Upper lobe of left lung (tissue), 6 donors: ENCODE measurements at places on chromosomes 13 and 19.

DNA sequence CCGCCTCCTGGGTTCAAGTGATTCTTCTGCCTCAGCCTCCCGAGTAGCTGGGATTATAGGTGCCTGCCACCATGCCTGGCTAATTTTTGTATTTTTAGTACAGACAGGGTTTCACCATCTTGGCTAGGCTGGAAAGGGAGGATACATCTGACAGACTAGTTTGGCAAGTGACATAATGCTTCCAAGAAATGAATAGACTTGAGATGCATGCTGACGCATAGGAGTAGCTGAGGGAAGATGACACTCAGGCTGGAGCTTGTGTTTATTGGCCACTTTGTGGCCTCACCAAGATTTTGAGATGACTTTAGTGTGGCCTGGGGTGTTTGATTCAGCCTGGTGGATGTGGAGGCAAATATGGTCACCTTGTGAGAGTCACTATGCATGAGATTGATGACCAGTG is 4.0 kb downstream of the ZNF586 start:
- DNase-seq = no peak

GRCh38 chr13:22463089-22463488 is 717.7 kb upstream of the SGCG start:
- DNase-seq = no peak

DNA sequence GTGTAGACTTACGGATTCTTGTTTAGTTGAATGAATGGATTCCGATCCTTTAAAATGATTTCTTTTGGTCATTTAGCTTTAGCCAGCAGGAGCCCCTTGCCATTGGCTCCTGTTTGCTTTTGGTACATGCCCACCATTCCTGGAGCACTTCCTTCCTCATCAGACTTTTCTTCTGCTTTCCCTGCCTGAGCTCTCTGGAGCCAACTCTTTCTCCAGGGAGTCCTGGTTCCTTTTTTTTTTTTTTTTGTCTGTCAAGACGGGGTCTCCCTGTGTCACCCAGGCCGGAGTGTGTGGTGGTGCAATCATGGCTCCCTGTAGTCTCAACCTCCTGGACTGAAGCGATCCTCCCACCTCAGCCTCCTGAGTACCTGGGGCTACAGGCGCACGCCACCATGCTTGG is 37.8 kb downstream of the SMARCA4 start:
- DNase-seq = no peak

DNA sequence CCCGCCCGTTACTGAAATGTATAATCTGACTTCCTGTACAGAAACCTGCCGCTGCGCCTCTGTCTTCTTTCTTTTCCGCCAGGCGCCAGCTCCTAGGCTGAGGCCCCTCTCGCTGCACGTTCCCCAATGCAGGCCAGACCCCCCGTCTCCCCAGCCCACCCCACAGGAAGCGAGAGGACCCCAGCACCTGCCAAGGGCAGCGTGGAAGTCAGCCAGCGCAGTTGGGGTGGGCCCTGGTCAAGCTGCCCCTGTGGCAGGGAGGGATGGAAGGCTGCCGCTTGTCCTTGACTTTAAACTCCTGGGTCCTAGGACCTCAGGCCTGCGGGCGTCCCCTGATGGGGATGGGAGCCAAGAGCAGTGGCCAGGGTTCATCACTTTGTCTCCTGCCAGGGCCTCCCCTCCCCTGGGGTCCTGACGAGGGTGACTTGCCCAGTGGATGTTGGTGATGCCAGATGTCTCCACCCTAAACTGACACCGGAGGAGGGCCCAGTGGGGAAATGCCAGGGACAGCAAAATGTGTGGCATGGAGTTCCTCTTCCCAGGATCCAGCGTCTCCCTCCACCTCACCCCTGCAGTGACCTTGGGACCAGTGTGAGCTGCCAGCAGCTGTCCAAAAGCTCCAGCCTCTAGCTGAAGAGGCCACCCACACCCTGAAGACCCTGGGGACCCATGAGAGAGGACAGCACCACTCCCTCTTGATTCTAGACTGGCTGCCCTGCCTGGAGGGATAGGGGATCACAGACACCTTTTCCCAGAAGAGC is 8.5 kb upstream of the MARCHF2 start:
- DNase-seq = no peak

- no peak for DNase-seq
Measured at GRCh38 chr13:19590423-19590822, 29.1 kb upstream of the TPTE2 start.

GRCh38 chr19:18677156-18677555 is 6.3 kb upstream of the CRTC1 start:
- no peak for DNase-seq

- DNase-seq = no peak
Measured at GRCh38 chr19:44367024-44367423, 10.5 kb upstream of the ZNF112 start.

DNA sequence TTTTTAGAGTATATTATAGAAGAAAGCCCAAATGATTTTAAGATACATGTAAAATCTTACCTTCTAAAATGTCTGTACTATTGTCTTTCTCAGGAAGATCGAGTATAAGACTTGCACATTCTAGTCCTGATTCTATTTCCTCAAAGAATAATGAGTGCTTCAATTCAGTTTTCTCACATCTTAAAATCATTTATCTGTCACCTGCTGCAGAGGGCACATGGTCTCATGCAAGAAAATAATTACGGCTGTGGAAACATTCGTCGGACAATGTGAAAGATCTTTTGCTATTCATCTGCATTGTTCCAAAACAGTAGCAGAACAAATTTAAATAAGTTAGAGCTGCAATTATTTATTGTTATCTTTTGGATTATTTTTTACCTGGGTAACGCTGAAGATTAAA is 1403.5 kb downstream of the PCDH9 start:
- no peak for DNase-seq

DNA sequence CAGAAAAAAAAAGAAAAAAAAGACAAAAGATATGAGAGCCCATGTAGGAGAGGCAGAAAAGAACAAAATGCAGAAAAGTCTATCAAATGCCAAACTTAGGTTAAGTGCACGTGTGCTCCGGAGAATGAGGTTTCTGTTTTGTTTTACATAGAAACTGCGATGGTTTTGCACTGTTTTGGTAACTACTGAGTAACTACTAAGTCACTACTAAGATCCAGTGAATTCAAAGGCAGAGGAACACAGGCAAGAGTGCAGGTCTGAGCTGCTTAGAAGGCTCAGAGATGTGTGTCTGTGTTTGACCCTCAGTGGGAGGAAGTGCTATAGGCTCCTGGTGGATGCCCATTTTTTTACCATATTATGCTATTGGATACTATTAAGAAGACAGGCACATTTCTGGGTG is 299.3 kb downstream of the NDFIP2 start:
- no peak for DNase-seq

GRCh38 chr19:43534816-43535761 is 2.1 kb downstream of the ZNF575 start:
- DNase-seq = peak; percentile 89

GRCh38 chr19:51448011-51448410 is 10.2 kb downstream of the SIGLEC8 start:
- no peak for DNase-seq

GRCh38 chr19:50873056-50873455 is at the start of gene KLK2:
KLK2 (plus strand) TSS chr19:50873439; CDS start chr19:50873474, 35 bp downstream.
- no peak for DNase-seq

- no peak for DNase-seq
Measured at GRCh38 chr13:46149272-46150133, 32.5 kb downstream of the LCP1 start.

- DNase-seq = no peak
Measured at GRCh38 chr13:20373861-20374260, 141.7 kb upstream of the GJB6 start.

DNA sequence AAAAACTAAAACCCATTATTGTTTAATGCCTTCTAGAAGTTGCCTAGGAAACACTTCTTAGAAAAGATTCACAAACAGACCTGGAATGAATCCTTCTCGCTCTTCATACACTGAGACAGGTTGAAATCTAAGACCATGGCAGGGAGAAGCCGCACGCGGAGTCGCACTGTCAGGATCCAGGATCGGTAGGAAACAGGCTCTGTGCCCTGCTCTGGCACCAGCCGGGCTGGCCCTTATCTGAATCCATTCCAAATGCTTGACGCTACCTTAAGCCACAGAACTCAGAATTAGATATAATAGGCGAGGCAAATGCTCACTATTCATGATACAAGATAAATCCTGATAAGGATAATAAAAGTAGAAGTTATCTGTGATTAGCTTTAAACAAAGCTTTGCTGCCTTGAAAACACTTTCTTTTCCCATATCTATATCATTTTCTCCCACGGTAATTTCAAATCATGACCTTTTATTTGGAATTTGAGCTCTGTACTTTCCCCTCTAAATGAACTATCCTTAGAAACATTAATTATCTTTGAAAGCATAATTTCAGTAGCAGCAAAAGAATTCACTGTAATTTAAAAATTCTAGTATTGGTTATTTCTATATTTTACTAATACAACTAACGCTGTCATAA is 385.6 kb downstream of the IRS2 start:
- no peak for DNase-seq

GRCh38 chr19:8877854-8878705 is 45.9 kb downstream of the MBD3L1 start:
- DNase-seq = no peak

- no peak for DNase-seq
Measured at GRCh38 chr13:75666646-75667351, 30.7 kb downstream of the LMO7 start.

GRCh38 chr19:13795595-13796300 is 505 bp downstream of the ZSWIM4 start:
- DNase-seq = peak; percentile 62

DNA sequence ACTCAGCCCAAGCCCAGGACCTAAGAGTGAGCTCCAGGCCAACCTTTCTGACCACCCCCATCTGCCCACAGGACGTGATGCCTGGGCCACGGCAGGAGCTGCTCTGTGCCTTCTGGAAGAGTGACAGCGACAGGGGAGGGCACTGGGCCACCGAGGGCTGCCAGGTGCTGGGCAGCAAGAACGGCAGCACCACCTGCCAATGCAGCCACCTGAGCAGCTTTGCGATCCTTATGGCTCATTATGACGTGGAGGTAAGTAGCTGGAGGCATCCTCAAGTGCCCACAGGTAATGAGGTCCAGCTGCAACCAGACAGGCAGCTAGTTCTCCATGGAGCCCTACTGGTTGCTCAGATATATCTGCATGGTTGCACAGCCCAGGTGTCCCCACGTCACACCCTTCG is 14.8 kb downstream of the DDX39A start:
- DNase-seq = no peak

- DNase-seq = no peak
Measured at GRCh38 chr19:19257137-19257536, 16.0 kb downstream of the TM6SF2 start.

GRCh38 chr13:50446611-50447010 is 396.9 kb downstream of the DLEU7 start:
- DNase-seq = no peak
